ENCODE measurements at places on chromosomes 13 and 19.
A peak's percentile ranks its signal among the peaks of the same experiment; 100 is the strongest.

DNA sequence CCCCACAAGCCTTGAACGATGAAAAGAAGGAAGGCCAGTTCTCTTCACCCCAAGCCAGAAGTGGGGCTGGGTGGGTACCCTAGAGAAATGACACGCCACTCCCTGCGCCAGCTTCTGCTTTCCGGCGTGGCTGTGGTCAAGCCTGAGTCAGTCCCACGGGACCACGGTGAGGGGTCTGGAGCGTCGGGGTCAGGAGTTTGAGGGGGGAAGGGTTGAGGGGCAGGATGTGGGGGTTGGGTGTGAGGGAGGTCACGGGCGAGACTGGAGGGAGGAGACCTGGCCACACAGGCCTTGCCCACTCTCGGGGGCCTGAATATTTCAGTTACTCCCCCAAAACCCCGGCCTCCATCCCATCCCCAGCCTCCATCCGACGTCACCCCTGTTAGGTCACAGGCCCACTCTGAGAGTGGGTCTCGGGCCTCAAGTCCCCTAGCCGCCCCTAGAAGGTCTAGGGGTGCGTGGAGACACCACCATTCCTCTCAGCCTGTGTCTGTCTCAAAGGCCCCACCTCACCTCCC, 500 bp upstream of the IFI30 start:
- DNase-seq = no peak

GRCh38 chr19:50465986-50466705, 10.2 kb upstream of the EMC10 start:
- DNase-seq = no peak

DNA sequence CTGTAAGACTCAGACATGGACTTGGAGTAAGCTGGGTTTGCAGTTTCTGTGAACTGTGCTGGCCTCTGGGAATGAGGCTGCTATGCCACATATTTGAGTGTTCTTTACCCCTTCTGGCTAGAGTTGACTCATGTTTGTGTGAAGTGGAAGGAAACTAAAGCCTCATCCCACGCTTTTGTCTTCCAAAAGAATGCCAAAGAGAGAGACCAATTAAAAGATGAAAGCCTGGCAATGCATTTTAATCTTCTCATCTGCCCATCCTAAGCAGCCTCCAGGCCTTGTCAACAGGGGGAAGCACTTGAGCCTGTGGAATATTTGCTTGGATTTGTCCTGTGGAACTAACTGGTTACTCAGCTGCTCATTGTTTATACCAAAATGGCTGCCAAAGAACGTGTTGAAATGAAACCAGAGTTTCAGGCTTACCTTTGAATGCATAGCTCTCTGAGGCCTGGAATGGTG, 49.1 kb downstream of the LMO7 start:
- DNase-seq = peak; percentile 47

GRCh38 chr19:42114412-42114811, 17.8 kb downstream of the POU2F2 start:
- DNase-seq = no peak

- DNase-seq = no peak
Measured at GRCh38 chr19:55927991-55928390, 4.1 kb downstream of the NLRP13 start.

DNA sequence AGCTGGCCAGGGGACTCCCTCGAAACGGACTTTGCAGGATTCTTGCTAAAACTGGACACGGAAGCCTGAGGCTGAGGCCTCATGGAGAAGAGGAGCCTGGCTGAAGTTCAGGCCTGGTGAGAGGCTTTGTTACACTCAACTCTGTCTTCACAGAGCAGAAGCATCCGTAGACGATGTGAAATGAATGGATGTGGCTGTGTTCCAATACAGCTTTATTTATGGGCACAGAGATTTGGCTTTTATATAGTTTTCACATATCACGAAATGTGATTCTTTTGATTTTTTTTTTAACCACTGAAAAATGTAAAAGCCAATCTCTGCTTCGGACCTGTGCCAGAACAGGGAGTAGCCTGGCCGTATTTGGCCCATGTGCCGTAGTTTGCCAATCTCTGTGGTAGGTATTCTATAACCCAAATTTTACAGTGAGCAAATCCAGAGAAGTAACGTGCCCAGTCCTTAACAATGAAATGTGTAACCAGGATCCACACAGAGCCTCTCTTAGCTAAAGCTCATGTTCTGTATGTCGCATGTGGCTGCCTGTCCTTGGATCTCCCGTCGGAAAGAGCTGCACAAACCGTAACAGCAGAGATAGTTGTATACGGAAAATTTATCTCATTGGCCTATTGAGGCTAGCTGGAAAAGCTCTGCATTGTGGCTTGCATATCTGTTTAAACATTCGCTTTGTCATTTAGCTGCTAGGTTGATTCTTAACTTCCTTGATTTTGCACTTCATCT, 171.6 kb upstream of the RNF113B start:
- DNase-seq = no peak

DNA sequence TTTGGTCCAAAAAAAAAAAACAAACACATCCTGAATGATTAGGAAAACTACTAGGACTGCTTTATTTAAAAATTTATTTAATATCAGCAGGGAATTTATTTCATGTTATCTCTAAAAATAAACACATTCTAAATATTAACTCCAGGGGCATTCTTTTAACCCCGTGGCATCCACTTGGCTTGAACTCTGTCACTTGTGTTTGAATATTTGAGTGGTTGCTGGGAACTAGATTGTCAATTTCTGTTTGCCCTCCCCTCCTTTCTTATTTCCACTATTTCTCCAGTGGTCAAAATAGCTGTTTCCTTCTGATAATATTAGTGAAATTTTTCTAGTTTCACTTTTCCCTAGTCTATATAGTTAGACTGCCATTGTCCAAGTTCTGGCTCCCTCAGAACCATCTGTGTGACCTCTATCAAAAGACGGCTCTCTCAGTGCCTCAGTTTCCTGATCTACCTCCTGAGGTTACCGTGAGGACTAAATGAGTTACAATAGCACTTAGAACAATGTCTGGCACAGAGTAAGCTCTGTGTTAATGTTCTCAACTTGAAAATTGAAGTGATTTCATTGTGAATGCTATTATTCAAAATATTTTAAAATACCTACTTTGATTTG, 107.3 kb downstream of the FGF14 start:
- no peak for DNase-seq

DNA sequence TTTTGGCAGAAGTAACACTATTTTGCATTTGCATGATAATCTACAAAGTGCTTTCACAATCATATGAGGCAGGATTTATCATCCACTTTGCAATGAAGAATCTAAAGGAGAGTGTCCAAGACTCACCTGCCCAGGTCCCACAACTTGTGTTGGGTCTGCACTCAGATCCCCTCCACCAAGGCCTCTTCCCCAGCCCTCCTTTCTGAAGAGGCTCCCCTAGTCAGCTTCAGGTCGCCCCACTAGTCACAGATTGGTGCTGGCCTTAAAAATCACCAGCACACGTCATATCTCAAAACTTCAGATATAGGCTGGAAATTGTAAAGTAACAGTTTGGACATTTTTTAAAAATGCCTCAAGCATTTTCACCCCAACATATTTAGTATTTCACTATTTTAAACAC, 17.5 kb downstream of the ATP7B start:
- DNase-seq = no peak

DNA sequence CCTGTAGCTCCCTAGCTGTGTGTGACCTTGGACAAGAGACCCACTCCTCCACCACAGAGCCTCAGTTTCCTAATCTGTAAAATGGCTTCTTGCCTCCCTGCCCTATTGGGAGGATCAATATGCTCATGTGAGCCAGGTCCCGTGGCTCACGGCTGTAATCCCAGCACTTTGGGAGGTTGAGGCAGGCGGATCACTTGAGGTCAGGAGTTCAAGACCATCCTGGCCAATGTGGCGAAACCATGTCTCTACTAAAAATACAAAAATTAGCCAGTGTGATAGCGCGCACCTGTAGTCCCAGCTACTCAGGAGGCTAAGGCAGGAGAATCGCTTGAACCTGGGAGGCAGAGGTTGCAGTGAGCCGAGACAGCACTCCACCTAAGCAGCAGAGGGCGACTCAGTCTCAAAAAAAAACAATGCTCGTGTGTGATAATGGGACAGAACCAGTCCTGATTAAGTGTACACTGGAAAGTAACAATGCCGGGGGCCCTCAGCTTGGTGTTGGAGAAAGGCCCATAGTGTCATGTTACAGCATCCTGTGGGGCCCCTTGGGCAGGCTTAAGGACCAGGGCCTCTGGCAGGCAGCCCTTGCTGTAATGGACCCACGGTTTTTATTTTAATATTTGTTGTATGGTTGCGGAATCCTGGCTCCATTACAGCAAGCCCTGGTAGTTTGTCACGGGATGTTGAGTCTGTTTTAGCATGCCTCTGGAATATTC, 6.8 kb downstream of the RPS11 start:
- DNase-seq = no peak

DNA sequence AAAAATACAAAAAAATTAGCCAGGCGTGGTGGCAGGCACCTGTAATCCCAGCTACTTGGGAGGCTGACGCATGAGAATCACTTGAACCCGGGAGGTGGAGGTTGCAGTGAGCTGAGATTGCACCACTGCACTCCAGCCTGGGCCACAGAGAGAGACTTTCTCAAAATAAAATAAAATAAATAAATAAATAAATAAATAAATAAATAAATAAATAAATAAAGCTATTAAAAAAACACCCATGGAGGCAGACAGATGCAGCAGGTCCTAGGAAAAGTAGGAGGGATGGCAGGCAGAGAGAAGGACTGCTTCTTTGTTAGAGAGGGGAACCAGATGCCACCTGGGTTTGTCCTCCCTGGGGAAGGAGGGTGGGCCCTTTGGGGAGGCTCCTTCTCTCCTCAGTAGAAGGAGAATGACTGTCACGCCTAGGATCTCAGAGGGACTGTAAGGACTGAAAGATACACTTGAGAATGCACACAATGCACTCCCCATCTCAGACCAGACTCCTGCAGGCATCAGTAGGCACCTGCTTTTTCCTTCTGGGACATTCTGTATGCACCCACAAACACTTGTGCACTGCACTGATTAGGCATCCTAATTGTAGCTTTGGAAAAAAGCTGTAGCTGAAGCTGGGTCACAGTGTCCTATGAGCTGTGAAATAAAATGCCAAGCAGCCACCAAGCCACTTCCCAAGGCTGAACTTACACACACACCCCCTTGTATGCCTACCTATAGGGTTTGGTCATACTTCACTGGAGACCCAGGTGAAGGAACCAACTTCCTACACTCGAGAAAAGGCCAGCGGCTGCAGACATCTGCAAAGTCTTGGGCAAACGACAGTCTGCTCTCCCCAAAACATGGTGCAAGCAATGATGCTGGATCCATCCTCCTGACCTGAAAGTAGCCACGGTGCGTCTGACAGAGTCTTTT, 18.9 kb upstream of the SLC35E1 start:
- no peak for DNase-seq

DNA sequence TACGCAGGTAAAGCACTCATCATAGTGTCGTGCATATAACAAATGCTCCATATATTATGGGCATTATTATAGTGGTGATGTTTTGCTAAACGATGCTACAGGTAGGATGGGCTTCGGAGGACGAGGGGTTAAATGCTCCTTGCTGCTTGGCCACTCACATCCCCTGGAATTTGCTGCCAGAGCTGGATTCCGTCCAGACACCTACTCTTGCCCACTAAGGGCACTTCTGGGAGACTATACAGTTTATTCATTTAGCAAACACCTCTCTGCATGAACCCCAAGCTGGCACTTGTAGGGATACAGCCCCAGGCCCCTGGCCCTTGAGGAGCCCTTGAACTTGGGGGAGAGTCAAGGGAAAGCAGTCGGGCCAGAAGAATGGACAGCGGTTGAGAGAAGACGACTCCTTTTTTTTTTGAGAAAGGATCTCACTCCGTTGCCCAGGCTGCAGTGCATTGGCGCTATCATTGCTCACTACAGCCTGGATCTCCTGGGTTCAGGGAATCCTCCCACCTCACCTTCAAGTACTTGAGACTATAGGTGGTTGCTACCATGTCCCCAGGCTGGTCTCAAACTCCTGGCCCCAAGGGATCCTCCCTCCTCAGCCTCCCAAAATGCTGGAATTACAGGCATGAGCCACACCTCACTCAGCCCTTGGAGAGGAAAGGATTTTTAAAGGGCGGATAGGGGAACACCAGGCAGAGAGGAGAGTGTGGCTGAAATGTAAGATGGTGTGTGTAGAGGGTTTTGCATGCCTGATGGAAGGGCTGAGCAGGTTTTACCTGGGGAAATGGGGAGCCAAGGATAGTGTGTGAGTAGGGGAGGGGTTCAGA, 1.1 kb upstream of the MRPL34 start:
- no peak for DNase-seq

- peak; percentile 56 for DNase-seq
Measured at GRCh38 chr13:113209336-113209758, at the start of gene CUL4A. CUL4A (plus strand) TSS chr13:113209613; CDS start chr13:113209628, 15 bp downstream.

- DNase-seq = no peak
Measured at GRCh38 chr13:62209529-62209928, 793.9 kb upstream of the PCDH20 start.

GRCh38 chr13:80586356-80586755, 245.4 kb upstream of the SPRY2 start:
- no peak for DNase-seq

- no peak for DNase-seq
Measured at GRCh38 chr13:77489566-77490337, 45.8 kb upstream of the SCEL start.

DNA sequence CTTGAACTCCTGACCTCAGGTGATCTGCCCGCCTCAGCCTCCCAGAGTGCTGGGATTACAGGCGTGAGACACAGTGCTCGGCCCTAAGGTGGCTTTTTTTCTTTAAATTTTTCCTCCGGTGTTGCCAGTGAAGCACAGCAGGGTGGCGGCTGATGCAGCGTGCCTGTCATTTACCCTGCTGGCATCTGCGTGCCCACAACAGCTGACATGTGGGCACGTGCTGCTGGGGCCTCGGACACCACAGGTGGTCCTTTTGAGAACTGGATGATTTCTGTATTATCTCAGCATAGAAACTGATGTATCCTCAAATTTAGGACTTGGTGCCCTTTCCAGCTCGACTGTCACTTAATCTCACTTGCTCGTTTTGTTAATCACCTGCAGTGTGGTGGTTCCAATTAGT, 31.2 kb upstream of the TEX29 start:
- no peak for DNase-seq

- DNase-seq = no peak
Measured at GRCh38 chr19:29118389-29118788, 94.6 kb downstream of the UQCRFS1 start.

GRCh38 chr19:35090506-35091214, 25.0 kb upstream of the FXYD3 start:
- no peak for DNase-seq

GRCh38 chr13:50588491-50589130, 254.9 kb downstream of the DLEU7 start:
- DNase-seq = no peak

- DNase-seq = peak; percentile 95
Measured at GRCh38 chr19:13978351-13979243, 26.3 kb downstream of the DCAF15 start.

DNA sequence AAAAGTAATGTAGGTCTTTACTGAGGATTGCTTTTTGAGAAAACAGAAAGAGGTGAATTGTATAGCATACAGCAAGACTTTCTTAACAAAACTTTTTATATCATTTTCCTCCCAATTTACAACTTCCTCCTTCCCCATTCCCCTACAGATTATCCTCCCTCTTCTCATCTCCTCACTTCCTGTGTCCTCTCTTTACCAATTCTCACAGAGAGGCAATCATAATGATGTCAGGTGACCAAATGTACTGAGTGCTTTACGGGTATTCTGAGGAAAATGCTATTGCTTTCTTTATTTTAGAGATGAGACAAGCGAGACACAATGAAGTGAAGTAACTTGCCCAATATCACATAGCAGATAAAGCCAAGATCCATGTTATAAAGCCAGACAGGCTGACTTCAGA, 1.7 kb upstream of the MTMR6 start:
- no peak for DNase-seq

GRCh38 chr19:28363254-28363653, 849.7 kb downstream of the UQCRFS1 start:
- no peak for DNase-seq

GRCh38 chr19:12244370-12244769, 50.3 kb downstream of the ZNF44 start:
- no peak for DNase-seq
